Fibroblast of the aortic adventitia (primary cell): ENCODE measurements at places on chromosomes 16 and 17. TPM values are rescaled to one million over a fixed set of nuclear protein-coding genes. Genes with fewer than 3 reads are reported as not detected.
A peak's percentile ranks its signal among the peaks of the same experiment; 100 is the strongest.

DNA sequence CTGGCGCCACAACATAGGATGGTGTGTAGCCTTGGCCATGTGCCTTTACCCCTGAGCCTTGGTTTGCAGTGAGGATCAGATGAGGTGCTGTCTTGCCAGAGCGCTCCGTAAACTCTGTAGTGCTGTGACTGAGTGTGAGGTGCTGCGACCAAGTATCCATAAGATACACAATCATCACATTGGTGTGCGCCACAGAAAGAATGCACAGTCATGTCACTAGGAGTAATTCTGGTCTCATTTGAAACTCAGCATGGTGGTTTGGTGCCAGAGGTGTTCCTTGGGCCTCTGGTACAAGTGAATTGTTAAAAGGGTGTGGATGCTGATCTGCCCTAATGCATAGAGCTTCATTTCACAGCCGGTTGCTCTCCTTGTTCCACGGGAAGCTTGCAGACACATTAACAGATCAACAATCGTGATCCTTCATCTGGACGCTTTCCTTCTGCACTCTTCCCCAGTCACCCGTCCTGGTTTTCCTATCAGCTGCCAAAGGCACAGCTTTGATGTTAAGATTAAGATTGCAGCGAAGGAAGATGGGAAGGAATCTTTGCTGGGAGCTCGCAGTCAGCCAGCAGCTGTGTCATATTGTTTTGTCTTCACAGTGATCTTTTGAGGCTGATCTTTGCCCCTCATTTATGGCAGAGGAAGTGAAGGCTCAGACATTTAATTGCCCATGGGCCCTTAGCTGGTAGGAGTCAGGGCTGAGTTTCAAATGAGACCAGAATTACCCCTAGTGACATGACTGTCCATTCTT is 79.1 kb downstream of the KSR1 start:
- DNase-seq = no peak

DNA sequence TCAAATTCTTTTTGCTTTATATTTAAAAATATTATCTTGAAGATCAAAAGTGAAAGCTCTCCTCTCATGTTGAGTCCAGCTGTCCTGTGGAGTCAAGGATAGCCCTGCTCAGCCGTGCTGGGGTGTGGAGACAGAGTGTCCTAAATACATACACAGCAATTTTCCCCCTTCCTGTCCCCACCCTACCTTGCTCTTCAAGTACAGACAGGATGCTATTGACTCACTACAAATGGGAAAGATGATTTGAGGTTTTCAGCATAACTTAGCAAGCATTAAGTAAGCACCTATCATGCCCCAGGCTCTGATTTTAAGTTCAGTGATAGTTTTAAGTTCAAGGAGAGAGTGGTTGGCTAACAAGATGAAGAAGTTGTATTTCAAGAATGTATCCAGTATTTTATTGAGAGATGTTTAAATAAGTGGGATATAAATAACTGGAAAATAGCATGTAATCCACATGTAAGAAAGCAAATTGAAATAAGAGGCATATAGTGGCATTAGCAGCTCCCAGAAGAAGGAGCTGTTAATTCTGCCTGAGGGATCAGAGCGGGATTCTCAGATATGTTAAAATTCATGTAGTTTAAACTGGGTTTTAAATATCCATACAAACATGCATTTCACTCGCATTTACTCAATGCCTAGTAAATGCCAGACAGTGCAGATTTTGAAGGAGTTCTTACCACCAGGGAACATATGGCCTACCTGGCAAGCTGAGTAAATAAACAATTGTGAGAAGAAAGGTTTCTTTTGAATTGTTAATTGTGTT is 183.5 kb upstream of the ANKFN1 start:
- DNase-seq = no peak

GRCh38 chr17:5557485-5557884 is 26.8 kb downstream of the NLRP1 start:
- DNase-seq = peak; percentile 67

DNA sequence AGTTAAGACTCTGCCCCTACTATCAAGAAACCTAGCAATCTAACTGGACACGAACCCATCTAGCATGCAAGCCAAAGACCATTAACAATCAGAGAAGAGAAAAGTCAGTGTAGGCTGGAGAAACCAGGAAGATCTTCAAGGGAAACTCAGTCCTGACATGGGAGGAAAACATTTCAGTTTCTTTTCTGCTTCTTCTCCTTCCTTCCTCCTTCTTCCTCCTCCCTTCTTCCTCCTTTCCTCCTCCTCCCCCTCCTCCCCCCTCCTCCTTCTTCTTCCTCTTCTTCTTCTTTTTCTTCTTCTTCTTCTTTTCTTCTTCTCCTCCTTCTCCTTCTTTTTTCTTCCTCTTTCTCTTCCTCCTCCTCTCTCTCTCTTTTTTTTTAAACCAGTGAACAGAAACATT is 29.6 kb upstream of the SHISA9 start:
- no peak for DNase-seq

- DNase-seq = no peak
Measured at GRCh38 chr16:65123396-65124211, 1.7 kb upstream of the CDH11 start.

- DNase-seq = no peak
Measured at GRCh38 chr16:74734361-74735161, 33.9 kb upstream of the MLKL start.

- no peak for DNase-seq
Measured at GRCh38 chr17:81242421-81243332, 3.6 kb downstream of the NDUFAF8 start.

GRCh38 chr16:80105751-80106150 is 435.0 kb upstream of the DYNLRB2 start:
- no peak for DNase-seq

- DNase-seq = no peak
Measured at GRCh38 chr17:73224237-73224636, 31.4 kb downstream of the COG1 start.

GRCh38 chr16:58814348-58814801 is 80.3 kb upstream of the GOT2 start:
- DNase-seq = peak; percentile 54

- DNase-seq = no peak
Measured at GRCh38 chr16:3573146-3573815, 3.9 kb downstream of the NLRC3 start.

DNA sequence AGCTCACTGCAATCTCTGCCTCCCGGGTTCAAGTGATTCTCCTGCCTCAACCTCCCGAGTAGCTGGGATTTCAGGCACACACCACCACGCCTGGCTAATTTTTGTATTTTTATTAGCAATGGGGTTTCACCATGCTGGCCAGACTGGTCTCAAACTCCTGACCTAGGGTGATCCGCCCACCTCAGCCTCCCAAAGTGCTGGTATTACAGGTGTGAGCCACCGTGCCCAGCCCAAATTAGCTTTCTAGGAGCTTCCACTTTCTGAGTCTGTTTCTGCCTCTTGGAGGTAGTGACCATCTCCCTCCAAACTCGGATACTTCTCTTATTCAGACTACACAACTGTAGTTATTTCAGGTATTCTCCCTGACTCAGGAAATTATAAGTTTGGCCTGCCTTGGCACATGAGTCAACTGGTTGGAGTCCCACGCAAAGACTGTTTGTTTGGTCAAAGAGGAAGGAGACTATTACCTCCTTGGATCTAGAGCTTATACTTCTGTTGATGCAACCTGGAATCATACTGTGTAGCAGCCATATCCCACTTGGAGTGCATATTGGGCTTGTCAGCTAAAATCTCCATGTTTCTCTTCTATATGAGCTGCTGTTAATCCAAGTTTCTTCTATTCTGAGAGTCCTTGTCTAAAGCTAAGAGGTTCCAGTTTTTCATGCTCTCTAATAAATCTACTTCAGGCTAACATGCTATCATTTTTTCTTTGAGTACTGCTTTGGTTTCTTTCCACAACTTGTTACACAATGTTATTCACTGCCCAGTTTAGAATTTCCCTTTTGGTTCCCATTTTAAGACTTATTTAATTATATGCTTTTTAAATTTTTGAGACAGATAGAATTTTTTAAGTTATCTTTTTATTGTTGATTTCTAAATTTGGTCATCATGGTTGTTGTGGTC is 7.5 kb downstream of the IL4R start:
- peak; percentile 69 for DNase-seq

DNA sequence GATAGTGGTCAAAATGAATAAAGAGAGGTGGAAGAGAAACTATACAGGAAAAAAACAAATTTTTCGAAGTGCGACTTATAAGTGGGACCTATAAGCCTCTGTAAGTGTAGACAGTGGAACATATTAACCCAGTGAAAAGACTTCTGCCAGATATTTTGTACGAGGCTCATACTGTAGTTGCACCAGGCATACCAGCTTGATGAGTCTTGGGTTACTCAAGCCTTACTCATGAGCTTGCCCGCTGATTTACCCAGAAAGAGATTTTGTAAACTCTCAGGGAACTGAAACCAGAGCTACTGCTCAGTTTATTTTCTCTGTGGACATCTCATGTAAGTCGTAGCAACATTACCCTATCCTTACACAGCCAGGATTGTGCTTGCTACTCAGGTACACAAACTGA is 708.0 kb upstream of the SOX9 start:
- peak; percentile 89 for DNase-seq

DNA sequence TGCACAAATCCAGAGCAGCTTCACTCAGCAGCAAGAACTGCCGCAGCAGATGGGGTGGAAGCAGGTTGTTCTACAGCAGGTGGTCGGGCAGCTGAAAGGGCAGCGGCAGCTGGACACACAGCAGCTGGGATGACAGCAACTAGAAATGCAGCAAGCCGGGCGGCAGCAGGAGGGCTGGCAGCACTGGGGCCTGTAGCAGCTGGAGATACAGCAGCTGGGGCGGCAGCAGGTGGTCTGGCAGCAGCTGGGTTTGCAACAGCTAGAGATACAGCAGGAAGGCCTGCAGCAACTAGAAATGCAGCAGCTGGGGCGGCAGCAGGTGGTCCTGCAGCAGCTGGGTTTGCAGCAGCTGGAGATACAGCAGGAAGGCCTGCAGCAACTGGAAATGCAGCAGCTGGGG is 460 bp downstream of the KRTAP4-3 start:
- DNase-seq = no peak

DNA sequence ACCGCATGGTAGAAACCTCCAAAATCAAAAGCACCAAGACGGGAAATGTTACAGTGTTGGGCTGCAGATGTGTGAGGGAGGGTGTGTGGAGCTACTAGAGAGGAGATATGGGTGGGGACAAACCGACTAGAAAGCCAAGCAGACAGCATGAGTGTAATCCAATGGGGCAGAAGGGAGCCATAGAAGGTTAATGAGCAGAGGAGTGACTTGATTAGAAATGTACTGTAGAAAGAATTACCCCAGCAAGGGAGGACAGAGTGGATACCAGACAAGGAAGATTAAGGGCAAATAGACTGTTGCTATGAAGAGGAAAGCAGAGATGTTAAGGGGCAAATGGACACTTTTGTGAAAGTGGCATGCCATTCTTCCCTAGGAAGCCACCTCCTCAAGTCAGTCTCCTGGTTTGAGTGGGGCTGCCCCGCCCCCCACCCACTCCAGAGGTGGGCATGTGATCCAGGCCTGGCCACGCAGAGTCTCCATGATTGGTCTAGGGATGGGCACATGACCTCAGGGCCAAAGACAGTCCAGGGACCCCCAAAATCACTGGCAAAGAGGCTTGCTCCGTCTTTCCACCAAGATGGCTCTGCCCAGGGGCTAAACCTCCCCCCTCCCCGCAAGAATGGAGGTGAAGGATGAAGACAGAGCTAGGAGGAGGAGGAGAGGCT is 4.3 kb downstream of the COTL1 start:
- DNase-seq = no peak

- DNase-seq = peak; percentile 77
Measured at GRCh38 chr16:65044873-65045272, 77.0 kb downstream of the CDH11 start.

GRCh38 chr17:80857756-80858171 is 133.9 kb upstream of the CHMP6 start:
- DNase-seq = no peak

Gene FOXL1
- 0.90 and 5.8 TPM in 2 replicates for total RNA-seq

Gene KRT28
- total RNA-seq = not detected in 2 replicates

Gene NT5M
- total RNA-seq = 2.3 TPM in 1 of 2 replicates, not detected in the other

Gene HSPB9
- not detected in 2 replicates for total RNA-seq

Gene FZD2
- 1.8 and 16.4 TPM in 2 replicates for total RNA-seq

Gene TEKT3
- total RNA-seq = 0.63 TPM in 1 of 2 replicates, not detected in the other

Gene FBXW10
- total RNA-seq = under 0.01 TPM in 1 of 2 replicates, not detected in the other

Gene SAMD14
- 1.6 and 5.1 TPM in 2 replicates for total RNA-seq
